Endodermal cell (in vitro differentiated cells): ENCODE measurements at places on chromosomes 6 and 20. TPM values are rescaled to one million over a fixed set of nuclear protein-coding genes. Genes with fewer than 3 reads are reported as not detected.

GCNT2 gene
- 23.3 to 59.0 TPM (median 23.4 TPM) in 3 replicates for total RNA-seq

DNA sequence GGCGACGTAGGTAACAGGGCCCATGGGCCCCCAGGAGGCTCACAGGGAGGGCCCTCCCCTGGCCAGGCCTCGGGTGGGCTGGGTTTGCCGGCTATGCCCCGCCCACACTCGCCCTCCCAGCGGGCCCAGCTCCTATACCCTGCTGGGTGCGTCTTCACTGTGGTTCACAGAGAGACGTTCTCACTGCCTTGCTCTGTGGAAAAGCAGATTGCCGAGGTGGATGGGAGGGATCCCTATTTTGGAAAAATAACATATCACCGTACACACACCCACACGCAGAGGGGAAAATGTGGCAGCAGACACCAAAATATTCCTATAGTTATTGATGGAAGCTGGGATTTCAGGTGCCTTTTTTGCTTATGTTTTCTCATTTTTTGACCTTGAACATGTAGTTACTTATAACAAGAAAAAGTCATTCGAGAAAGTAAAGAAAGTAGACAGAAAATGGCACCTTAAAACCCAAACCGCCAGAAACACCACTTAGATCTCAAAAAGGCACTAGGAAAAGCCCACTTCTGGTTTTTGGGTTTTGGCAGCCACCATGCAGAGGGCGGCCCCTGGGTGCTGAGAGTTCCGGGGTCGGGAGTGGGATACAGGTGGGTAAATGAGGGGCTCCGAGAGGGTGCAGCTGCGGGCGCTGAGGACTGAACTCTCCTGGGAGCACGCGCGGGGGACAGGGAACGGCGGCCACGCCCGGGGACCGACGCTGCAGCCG is 49.4 kb downstream of the TMEM242 start:
- DNase-seq: peak; percentile 81

- no peak for DNase-seq
Observed at GRCh38 chr20:36951979-36952738, 651 bp upstream of the SAMHD1 start.

DNA sequence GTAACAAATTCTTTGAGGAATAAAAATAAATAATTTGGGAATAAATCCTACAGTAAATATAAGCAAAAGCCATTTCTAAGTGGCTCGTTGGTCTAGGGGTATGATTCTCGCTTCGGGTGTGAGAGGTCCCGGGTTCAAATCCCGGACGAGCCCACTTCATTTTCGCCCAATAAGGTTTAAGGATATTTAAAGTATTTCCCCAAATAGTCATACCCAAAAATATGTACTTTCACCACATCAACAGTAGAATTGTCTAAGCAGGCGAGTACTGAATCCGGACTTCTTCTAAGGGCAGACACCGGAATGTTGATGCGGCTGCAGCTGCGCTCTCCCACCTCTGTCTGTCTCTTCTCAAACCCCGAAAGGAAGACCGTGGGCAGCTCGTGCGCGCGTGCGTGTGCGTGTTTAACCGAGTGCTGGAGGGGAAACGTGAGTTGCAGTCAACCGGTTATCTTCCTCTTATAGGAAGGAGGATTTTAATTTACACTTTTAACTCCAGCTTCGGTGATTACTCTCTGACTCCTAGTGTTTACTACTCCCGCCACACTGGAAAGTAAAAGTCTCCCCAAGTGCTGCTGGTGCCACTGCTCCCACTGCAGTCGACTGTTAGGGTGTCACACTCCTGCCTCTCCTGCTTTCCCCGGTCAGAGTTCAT is 155.7 kb upstream of the PRSS16 start:
- peak; percentile 78 for DNase-seq

TP53TG5 gene
- 2.0 to 6.5 TPM (median 2.4 TPM) in 3 replicates for total RNA-seq

- no peak for DNase-seq
Observed at GRCh38 chr6:119627908-119628669, 278.5 kb upstream of the MAN1A1 start.

TMEM200A gene
- 5.3 to 6.5 TPM (median 6.4 TPM) in 3 replicates for total RNA-seq

RAET1E gene
- not detected in 3 replicates for total RNA-seq

RPL10A gene
- 1,652 and 1,719 TPM in 2 replicates for total RNA-seq

DNA sequence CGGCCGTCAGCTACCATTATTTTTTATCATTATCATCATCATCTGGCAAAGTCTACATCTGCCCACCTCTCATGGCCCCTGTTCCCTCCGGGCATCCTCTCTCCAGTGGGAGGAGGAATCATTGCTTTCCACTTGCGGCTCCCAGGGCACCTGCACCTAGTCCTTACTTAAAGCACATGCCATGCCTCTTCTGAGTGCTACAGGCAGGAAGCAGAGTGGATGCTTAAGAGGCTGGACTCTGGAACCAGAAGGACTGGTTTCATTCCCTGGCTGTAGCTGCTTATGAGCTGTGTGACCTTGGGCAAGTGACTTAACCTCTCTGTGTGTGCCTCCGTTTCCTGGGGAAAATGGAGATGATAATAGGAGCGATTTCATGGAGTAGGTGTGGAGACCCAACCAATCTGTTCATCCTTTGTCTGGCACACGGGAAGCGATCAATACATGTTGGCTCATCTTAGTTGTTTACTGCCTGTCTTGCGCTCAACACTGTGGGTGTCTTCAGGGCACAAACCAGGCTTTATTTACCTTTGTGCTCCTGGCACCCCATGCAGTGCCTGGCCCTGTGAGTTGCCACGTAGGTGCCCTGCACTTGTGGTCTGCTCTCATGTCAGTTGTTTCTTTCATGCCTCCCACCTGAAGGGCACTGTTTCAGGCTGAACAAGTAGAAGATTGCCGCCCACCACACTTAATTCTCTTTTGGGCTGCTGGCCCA is 317.0 kb upstream of the SULF2 start:
- no peak for DNase-seq
